ENCODE measurements at places on chromosomes 4 and X. TPM values are rescaled to one million over a fixed set of nuclear protein-coding genes. Genes with fewer than 3 reads are reported as not detected.

The GC gene
- total RNA-seq: not detected

The KLKB1 gene
- total RNA-seq: 0.81 TPM

The CORIN gene
- not detected for total RNA-seq

The MAGEB1 gene
- not detected for total RNA-seq

The CT55 gene
- not detected for total RNA-seq

The ERAS gene
- not detected for total RNA-seq

The VCX2 gene
- total RNA-seq: not detected
